ENCODE measurements at places on chromosomes 5 and 9.

- DNase-seq = no peak
Observed at GRCh38 chr5:52963636-52964035, 25.5 kb upstream of the ITGA2 start.

DNA sequence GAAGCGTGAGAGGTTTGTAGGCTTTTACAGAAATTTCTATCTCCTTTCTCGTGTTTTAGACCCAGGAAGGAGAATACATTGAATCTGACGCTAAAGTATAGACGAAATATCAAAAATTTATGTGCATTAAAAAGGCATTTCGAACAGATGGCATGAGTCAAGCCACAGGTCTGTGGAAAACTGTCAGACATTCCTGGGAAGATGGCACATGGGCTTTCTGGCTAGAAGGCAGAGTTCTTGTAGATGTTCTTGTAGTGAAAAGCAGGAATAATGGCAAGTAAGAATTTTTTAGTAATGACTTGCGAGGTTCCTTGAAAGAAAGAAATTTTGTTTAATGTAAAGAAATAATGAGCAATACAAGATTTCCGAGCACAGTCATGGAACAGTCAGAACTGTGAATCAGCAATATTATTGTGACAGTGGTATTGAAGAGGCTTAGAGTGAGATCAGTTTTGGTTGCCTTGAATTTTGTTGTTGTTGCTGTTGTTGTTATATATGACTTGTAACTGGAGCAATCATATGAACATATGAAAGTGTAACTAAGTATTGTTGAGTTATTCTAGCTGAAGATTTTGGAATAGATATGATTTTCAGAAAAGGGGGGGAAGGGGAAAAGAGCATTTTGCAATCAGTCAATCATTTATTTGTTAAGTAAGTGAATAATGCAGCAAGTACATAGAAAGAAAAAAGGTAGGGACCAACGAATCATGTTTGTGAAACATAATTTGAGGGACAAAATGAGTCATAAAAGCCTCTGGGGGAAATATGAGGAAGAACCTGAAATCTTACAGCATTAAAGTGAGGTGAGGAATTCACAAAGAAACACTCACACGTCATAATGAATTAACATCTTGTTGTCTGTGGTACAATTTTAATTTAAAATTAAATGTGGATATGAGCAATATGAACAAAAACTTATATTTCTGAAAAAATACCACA, 339.0 kb upstream of the CTNND2 start:
- DNase-seq = peak; percentile 58

GRCh38 chr9:124217836-124218437, 39.8 kb upstream of the NEK6 start:
- DNase-seq = peak; percentile 32

DNA sequence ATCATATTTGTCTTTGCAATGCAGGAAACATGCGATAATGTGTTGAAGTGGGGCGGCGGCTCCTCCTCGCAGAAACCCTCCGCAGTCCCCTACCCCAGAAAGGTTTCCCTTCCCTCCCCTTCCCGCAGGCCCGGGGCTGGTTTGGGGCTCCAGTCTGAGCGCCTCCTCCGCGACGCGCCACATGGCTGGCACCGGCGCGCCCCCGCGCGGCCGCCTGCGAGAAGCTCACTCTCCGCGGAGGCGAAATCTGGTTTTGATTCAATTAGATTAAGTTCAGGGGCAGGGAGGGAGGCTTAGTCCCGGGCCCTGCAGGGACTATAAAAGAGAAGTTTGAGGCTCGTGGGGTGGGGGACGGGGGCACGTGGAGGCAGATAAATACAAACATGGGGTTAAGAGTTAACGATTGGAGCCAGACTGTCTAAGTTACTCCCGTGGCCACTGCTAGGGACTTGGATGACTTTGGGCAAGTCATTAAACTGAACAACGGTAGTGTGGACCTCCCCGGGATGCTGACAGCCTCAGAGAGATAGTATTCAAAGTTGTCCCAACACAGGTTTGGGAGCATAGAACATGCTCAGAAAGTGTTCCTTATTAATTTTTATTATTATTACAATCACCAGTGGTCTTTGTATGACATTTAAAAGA, 69.4 kb downstream of the MSX2 start:
- no peak for DNase-seq

GRCh38 chr5:80387063-80387768, 20.6 kb upstream of the ZFYVE16 start:
- DNase-seq = no peak

GRCh38 chr5:40037713-40038112, 612.9 kb upstream of the DAB2 start:
- DNase-seq = no peak

GRCh38 chr9:447230-448025, 232.8 kb downstream of the DOCK8 start:
- DNase-seq = peak; percentile 71

DNA sequence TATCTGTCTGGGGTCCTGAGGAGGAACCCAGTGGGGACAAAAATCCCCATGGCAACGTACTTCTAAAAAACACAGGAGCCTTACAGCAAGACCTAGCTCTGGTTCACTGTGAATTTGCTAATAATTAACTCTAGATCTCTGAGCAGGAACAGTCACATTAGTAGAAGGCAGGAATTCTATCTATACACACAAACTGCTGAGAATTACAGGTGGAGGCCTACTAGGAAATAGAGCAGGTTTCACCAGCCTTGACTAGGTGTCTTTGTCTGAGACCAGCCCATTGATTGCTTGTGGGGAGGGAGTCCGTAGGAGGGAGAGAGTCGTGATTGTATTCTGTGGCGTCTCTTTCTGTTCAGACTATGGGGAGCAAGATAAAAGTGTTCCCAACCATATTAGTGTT, 44.8 kb downstream of the PRLR start:
- no peak for DNase-seq

DNA sequence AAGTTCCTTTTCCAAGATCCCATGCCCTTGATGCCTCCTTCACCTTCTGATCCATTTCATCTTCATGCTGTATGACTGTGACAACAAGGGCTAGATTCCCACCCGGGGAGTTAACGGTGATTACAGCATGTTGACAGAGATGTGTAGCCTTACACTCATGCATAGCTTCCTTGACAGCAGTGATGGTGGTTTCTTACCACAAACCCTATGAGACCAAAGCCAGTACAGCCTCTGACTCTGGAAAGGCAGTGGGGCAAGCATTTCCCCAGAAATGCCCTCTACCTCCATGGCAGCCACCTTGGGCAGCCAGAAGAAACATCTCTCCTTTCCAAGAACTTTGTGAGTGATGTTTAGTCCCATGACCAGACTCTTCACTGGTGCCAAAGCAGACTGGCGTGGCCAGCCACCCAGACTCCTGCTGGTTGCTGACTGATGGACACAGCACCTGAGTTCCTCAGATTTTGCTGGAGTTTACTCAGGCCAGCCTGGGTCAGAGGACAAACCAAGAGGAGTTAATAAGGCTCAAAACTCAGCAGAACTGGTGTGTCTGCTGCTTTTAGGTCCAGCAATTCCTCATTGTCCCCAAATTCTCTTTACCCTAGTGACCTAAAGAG, 199.7 kb upstream of the SLC27A6 start:
- DNase-seq = no peak

DNA sequence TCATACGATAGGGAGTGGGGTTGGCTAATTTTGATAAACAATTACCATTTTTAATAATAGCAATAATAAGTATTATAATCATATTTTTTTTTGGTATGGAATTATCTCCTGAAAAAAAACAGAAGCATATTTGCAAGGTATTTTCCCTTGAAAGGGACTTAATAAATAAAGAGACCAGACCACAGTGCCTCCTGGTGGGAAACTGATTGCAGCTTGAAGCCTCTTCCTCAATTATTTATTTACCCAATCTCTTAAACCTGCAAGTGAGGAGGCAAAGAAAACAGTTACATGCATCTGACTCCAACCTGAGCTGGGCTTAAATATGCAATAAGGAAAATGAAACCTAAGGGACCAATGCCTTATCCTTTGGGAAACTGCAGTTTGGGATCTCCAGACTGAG, 388.1 kb upstream of the ACO1 start:
- DNase-seq = no peak

DNA sequence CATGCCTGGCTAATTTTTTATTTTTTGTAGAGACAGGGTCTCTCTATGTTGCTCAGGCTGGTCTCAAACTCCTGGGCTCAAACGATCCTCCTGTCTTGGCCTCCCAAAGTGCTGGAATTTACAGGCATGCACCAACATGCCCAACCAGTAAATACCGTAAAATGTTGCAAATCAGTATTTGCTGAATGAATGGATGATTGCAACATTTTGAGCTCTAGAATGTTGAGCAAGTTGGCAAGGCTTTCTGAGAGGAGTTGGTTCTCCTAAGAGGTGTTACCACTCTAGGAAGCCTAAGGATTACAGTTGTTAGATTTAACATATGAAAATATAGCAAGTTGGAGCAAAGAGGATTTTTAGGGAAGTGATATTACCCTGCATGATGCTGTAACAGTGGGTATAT, 15.6 kb upstream of the DMXL1 start:
- DNase-seq = no peak

GRCh38 chr5:150460781-150461180, 11.2 kb upstream of the RPS14 start:
- DNase-seq = no peak

DNA sequence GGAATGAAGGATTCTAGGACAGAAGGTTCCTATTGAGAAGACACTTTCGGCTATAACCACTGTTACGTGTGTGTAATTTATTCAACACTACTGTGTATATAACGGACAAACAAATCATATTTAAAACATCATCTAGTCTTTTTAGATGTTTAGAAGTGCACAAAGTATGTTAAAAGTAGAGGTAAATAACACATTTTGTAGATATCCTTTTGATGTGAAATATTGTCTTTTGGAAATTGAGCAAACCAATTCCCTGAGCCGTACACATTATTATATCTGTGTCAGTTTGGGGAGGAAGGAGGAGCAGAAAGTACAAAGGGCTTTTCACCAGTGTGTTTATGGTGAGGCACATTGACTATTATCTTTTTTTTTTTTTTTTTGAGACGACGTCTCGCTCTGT, 39.1 kb upstream of the ANKRD18A start:
- DNase-seq = no peak

GRCh38 chr5:177335701-177336065, 15.8 kb downstream of the LMAN2 start:
- DNase-seq = no peak

GRCh38 chr5:151730381-151730780, 28.1 kb downstream of the ATOX1 start:
- DNase-seq = no peak

DNA sequence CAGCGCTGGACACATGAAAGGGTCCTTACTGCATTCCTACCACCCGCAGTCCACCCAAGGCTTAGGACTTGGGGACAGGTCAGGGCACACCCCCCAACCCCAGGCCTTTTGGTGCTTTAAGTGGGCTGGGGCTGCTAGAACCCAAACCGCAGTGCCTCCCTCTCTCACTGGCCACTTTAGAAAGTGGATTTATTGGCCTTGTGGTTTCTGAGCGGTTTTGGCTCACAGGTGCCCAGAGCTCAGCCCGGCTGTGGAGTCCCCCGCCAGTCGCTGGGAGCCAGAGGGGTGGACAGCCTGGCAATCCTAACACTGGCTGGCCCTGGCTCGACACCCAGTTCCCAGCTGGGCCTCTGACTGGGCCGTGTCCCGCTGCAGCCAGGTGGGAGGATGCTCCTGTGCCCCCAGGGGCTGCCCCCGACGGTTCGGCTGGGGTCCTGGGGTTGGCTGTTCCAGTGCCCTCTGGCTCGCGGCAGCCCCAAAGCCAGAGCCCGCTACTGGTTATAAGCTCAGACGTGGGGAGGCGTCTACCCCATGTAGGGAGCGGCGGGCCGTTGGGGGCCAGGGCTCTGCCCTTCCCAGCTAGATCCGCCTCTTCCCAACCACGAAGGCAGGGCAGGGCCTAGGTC, 65.2 kb upstream of the RNU6ATAC start:
- DNase-seq = no peak

DNA sequence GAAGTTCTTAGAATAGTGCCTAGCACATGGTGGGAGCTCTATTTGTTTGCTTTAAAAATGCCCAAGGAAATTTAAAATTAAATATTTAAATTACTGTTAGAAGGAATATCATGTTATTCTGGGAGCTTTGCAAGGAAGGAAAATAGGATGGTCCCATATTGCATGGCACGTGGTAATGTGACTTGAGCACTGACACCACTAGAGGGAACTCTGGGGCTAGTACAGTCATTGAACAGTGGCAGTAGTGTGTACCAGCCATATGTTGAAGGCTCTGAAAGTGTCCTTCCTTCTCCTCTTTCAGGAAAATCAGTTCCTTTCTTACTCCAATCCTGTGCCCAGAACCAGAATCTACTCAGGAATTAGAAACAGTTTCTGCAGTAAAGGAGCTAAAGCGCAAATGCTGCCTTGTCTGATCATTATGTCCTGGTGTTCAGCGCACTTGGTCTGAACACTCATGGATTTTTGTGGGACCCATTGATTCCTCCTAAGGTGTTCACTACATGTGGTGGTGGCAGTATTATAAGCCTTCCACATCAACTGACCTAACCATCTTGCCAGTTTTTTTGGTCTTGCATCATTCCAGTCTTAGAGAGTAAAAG, 54.1 kb downstream of the GDA start:
- DNase-seq = no peak

DNA sequence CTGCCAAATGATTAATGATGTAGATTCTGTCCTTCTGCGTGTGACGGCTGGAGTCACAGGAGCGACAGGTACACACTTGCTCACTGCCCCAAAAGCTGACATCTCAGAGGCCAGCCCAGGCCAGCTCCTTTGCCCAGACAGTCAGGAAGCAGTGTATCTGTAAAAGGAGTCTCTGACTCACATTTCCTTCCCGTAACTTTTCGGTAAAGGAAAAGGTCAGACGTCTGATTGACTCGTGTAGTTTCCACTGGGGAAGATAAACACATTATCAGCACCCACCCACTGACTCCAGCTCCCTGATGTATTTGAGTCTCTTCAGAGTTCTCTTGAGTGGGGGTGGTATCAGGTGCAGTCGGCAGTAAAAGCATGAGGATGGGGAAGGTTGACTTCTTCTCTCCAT, 64.4 kb upstream of the WWC1 start:
- no peak for DNase-seq

- no peak for DNase-seq
Observed at GRCh38 chr9:81305561-81306182, 383.7 kb downstream of the TLE1 start.

- no peak for DNase-seq
Observed at GRCh38 chr9:119095072-119095471, 274.2 kb downstream of the BRINP1 start.

GRCh38 chr9:12091865-12092527, 601.2 kb upstream of the TYRP1 start:
- DNase-seq = no peak

DNA sequence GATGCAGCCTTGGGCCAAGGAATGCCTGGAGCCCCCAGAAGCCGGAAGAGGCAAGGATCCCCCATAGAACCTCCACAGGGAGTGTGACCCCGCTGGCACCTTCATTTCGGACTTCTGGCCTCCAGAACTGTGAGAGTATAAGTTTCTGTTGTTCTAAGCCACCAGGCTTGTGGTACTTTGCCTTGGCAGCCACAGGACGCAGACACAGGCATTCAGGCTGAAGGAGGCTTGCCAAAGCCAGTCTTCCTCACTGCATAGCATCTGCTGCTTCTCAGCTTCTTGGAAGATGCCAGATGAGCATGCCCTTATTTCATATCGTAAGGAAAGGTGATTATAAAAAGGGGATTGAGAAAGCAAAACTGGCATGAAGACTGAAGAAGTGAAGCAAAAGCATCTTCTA, 61.1 kb upstream of the TAS2R1 start:
- no peak for DNase-seq

GRCh38 chr5:88377705-88378656, 109.3 kb upstream of the TMEM161B start:
- DNase-seq = no peak

- no peak for DNase-seq
Observed at GRCh38 chr5:136057401-136058038, 28.7 kb downstream of the TGFBI start.

Measured in RWPE2 (cell line).